ENCODE measurements at places on chromosomes 5 and 9.
A peak's percentile ranks its signal among the peaks of the same experiment; 100 is the strongest.

DNA sequence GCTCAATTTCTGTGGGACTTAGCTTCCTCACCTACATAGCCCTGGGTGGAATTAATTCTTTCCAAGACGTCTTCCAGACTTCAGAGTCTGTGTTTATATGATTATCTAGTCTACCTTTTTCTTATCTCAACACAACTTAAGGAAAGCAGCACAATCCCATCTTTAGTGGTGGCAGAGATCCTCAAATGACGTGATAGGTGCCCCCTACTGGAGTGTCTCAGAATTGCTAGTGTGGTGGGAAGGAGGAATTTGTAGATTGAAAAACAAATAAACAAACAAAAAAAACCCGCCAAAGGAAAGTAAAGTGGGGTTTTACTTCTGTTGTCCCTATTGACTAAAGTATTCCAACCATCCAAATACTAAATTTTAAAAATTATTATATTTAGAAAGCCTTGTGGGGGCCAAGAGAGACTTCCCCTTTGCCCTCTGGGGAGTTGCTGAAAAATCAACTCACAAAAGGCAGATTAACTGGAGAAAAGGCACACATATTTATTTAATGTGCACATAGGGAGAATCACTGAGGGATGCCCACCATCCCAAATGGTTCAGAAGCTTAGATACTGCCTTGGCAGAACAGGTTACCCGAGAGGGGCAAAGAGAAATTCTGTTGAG lies 283.3 kb downstream of the TMEM167A start:
- H3K4me3 ChIP-seq, result no peak overlapping the region
- peak; percentile 10 for DNase-seq
- no peaks in the 10 kb centered on the region for H3K27me3 ChIP-seq
- H3K27ac ChIP-seq, result no peak overlapping the region

GRCh38 chr9:13146840-13147239 lies 132.7 kb downstream of the MPDZ start:
- H3K27me3 ChIP-seq, result no peaks in the 10 kb centered on the region
- H3K27ac ChIP-seq, result no peak overlapping the region
- H3K4me3 ChIP-seq, result no peak overlapping the region
- DNase-seq, result no peak

DNA sequence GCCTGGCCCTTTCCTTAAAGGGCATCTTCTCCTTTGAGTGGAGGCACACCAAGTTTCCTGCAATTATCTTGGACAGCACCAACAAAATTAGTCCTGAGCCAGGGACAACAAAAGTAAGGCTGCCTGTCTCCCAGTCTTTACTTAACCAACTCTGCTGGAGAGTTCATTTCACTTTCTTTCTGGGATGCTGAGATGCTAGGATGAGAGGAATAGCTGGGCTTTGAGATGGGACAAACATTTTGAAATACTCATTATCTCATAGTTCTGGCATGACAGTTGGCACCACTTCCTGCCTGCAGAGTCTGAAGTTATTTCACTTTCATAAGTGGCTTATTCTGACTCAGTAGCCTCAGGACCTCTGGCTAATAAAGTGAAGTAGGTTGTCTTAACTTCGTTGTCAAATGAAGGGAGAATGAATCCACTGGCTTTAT lies 157.0 kb downstream of the C9orf152 start:
- H3K27ac ChIP-seq, result peak overlapping the region; percentile 92
- peaks cover 61% of the 10 kb centered on the region for H3K4me1 ChIP-seq
- DNase-seq, result peak; percentile 97

DNA sequence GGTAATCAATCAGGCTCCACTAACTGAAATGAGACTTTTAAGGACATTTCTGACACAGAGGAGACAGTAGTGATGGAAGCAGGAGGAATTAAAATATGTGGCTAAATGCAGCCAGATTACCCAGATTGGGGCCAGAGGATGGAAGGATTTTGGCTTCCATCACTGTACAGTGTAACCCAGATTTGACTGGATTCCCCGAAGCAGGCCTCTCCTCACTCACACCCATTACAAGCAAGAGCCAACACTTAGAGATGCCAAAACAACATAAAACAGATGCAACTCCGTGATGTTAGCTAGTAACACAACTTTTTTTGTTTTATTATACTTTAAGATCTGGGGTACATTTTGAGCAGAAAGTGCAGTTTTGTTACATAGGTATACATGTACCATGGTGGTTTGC lies 17.6 kb downstream of the TEK start:
- no peak overlapping the region for H3K4me3 ChIP-seq
- no peaks in the 10 kb centered on the region for H3K36me3 ChIP-seq
- peaks cover 69% of the 10 kb centered on the region for H3K4me1 ChIP-seq
- DNase-seq, result no peak
- H3K27me3 ChIP-seq, result no peaks in the 10 kb centered on the region
- no peak overlapping the region for H3K27ac ChIP-seq

GRCh38 chr9:110623462-110624025 lies 44.0 kb upstream of the SVEP1 start:
- H3K27me3 ChIP-seq, result no peaks in the 10 kb centered on the region
- no peak overlapping the region for H3K27ac ChIP-seq
- no peak overlapping the region for H3K4me3 ChIP-seq
- peaks cover 49% of the 10 kb centered on the region for H3K4me1 ChIP-seq
- DNase-seq, result peak; percentile 50

- H3K27ac ChIP-seq, result no peak overlapping the region
- no peaks in the 10 kb centered on the region for H3K4me1 ChIP-seq
- no peak overlapping the region for H3K4me3 ChIP-seq
- DNase-seq, result no peak
- no peaks in the 10 kb centered on the region for H3K36me3 ChIP-seq
- H3K27me3 ChIP-seq, result peaks cover 6% of the 10 kb centered on the region
These were observed 97.3 kb upstream of the SLCO6A1 start for GRCh38 chr5:102596113-102596512.

DNA sequence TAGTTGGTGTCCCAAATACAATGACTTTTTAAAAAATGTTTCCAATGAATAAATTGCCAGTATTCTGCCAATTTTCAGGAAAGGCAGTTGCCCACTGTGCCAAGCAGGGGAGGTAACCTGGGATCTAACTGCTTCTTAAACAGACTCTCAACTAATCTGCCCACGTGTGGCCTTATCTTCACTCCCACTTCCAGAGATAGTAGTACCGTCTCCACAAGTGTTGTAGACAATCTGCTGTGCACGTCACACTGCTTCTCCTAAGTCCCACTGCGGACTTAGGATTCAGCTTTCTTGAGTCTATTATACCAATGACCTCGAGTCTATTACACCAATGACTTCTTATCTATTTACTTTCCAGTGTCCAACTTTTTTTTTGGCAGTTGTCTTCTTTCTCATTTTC lies 21.2 kb downstream of the POU4F3 start:
- H3K4me3 ChIP-seq, result no peak overlapping the region
- DNase-seq, result no peak
- no peaks in the 10 kb centered on the region for H3K4me1 ChIP-seq
- H3K27me3 ChIP-seq, result peaks cover 19% of the 10 kb centered on the region

GRCh38 chr5:58983526-58984452 lies 400.9 kb downstream of the RAB3C start:
- no peak overlapping the region for H3K27ac ChIP-seq
- no peak for DNase-seq
- no peak overlapping the region for H3K4me3 ChIP-seq
- H3K27me3 ChIP-seq, result no peaks in the 10 kb centered on the region
- no peaks in the 10 kb centered on the region for H3K36me3 ChIP-seq
- H3K4me1 ChIP-seq, result peaks cover 8% of the 10 kb centered on the region

GRCh38 chr9:17795744-17796143 lies 216.9 kb downstream of the SH3GL2 start:
- H3K27me3 ChIP-seq, result peaks cover 16% of the 10 kb centered on the region
- DNase-seq, result no peak
- H3K27ac ChIP-seq, result no peak overlapping the region
- H3K4me3 ChIP-seq, result no peak overlapping the region
- peaks cover 6% of the 10 kb centered on the region for H3K4me1 ChIP-seq

DNA sequence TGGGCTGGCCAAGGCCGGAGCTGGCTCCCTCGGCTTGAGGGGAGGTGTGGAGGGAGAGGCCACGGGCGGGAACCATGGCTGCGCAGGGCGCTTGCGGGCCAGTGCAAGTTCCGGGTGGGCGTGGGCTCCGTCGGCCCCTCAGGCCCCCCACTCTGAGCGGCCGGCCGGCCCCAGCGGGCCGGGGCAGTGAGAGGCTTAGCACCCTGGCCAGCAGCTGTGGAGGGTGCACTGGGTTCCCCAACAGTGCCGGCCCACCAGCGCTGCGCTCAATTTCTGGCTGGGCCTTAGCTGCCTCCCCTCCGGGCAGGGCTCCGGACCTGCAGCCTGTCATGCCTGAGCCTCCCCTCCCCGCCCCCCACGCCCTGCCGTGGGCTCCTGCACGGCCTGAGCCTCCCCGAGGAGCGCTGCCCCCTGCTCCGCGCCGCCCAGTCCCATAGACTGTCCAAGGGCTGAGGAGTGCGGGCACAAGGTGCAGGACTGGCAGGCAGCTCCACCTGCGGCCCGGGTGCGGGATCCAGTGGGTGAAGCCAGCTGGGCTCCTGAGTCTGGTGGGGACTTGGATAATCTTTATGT lies 184.2 kb downstream of the ATPSCKMT start:
- H3K27me3 ChIP-seq, result peaks cover 2% of the 10 kb centered on the region
- H3K36me3 ChIP-seq, result no peaks in the 10 kb centered on the region
- H3K27ac ChIP-seq, result no peak overlapping the region
- no peak overlapping the region for H3K4me3 ChIP-seq
- no peaks in the 10 kb centered on the region for H3K4me1 ChIP-seq

GRCh38 chr5:36365896-36366295 lies 64.2 kb upstream of the RANBP3L start:
- H3K27me3 ChIP-seq, result no peaks in the 10 kb centered on the region
- H3K27ac ChIP-seq, result no peak overlapping the region
- DNase-seq, result no peak
- H3K36me3 ChIP-seq, result no peaks in the 10 kb centered on the region

DNA sequence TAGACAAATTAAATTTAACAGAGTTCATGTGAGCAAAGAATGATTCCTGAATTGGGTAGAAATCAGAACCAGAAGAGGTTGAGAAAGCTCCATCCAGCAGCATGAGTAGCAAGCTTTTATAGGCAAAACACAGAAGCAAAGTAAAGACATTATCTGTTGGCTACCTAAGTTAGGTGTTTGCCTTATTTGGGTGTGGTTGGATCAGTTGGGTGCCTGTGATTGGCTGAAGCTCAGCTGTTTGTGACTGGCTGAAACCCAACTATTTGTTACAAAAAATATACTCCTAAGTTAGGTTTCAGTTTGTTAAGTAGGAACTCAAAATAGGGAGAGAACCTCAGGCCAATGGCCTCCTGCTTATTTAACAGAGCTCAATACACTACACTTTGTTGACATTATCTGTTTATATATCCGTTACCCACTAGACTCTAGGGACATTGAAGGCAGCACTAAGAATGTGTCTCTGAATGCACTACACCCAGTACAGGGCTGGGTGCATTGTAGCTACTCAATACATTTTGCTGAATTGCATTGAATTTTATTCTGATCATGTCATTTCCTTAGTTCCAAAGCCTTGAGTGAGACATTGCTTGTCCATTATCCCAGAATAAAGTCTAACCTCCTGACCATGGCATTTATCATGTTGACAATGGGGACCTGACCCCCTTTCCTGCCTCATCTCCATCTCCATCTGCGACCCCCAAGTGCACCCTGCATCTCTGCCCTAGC lies 98.7 kb downstream of the CCDC192 start:
- no peaks in the 10 kb centered on the region for H3K36me3 ChIP-seq
- H3K4me3 ChIP-seq, result no peak overlapping the region
- DNase-seq, result peak; percentile 21
- H3K27ac ChIP-seq, result no peak overlapping the region
- peaks cover 7% of the 10 kb centered on the region for H3K4me1 ChIP-seq

DNA sequence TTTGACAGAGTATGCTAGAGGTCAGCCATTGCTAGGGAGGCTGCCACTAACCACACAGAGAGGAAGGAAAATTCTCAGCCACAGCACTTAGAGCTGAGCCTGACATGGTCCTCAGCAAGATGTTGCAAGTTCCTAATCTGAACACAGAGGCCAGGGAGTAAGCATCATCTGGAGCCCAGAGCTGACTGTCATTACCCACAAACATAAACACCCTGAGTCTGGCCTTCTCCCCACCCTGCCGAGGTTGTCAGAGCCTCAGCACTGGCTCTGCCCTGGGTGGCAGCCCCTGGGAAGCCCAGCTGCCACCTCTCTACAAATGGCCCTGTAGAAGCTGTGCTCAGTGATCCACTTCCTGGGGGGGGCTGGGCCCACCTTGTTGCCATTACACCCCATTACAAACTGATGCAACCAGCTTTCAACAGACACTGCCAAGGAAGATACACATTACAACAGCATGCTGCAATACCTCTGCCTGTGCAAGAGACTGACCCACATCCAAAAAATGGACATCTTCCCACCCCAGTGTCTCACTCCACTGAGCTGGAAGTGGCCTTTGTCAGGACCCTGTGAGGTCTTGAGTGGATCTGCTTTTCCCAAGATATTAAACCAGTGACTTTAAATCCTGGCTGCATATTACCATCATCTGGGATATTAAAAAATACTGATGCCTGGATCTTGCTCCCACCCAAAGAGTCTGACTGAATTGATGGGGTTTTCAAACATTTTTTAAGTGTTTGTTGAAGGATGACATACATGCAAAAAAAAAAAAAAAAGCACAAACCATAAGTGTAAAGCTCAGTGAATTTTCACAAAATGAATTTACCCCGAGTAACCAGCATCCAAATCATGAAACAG lies 33.0 kb downstream of the IRF1 start:
- peak; percentile 55 for DNase-seq
- peak overlapping the region; percentile 25 for H3K4me3 ChIP-seq
- peak overlapping the region; percentile 90 for H3K27ac ChIP-seq
- H3K36me3 ChIP-seq, result peaks cover 15% of the 10 kb centered on the region
- H3K4me1 ChIP-seq, result peaks cover 53% of the 10 kb centered on the region

- peaks cover 9% of the 10 kb centered on the region for H3K4me1 ChIP-seq
- peaks cover 7% of the 10 kb centered on the region for H3K36me3 ChIP-seq
- DNase-seq, result peak; percentile 42
- H3K4me3 ChIP-seq, result no peak overlapping the region
- peak overlapping the region; percentile 12 for H3K27ac ChIP-seq
These were observed 58.7 kb downstream of the NXNL2 start for GRCh38 chr9:88593537-88594185.

DNA sequence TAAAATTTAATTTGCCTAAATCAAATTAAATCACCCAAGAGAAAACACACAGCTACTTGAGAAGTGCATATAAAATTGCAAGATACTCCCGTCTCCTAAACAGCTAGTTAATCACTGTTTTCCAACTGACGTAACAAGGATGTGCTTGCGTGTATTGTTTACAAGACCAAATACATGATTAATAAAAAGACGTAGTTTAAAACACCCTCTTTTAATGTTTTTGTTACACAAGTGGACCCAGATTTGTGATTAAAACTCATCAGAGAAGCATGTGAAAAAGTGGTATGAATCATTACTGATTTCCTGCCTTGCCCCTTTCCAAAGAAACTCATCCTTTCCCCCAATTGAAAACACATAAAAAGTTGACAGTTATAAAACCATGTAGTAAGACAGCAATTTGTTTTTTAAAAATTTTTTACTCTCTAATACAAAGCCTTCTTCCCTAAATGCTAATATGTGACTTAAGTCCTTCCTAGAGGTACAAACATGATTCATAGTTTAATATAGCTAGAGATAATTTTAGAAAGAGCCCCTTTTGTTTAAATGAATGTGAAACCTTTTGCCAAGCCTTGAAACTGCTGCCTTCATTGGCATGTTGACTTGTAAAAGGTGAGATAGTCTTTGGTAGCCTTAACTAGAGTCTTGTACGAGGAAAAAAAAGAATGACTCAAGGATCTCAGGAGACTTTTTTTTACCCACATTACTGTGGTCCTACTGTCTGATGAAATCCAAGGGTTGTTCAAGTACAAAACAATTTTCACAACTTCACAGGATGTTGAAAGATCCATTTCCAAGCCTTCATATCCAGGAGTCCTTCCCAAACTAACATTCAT lies 61.4 kb upstream of the FST start:
- peak overlapping the region; percentile 97 for H3K27ac ChIP-seq
- peaks cover 15% of the 10 kb centered on the region for H3K36me3 ChIP-seq
- H3K4me1 ChIP-seq, result peaks cover 72% of the 10 kb centered on the region
- H3K27me3 ChIP-seq, result no peaks in the 10 kb centered on the region
